ENCODE measurements at places on chromosomes 1 and 21. TPM values are rescaled to one million over a fixed set of nuclear protein-coding genes. Genes with fewer than 3 reads are reported as not detected.

Gene SYF2
- total RNA-seq = 34.3 TPM

Gene RIIAD1
- total RNA-seq = not detected

Gene IQGAP3
- total RNA-seq = 17.8 TPM

Gene CCDC27
- total RNA-seq = not detected

Gene SRRM1
- total RNA-seq = 37.8 TPM

Gene SPATA45
- total RNA-seq = not detected

Gene UMODL1
- total RNA-seq = not detected

Gene PKLR
- 0.04 TPM for total RNA-seq

Gene CD52
- not detected for total RNA-seq

Gene FPGT
- total RNA-seq = 6.7 TPM

Gene TNFRSF4
- not detected for total RNA-seq

Gene NUCKS1
- 105 TPM for total RNA-seq

Gene LRRC39
- 0.15 TPM for total RNA-seq

Gene B4GALT2
- total RNA-seq = 72.4 TPM

Gene GJA5
- total RNA-seq = not detected

Gene CSF3R
- total RNA-seq = not detected

Gene CFHR1
- 0.23 TPM for total RNA-seq

Gene CFHR3
- total RNA-seq = 0.14 TPM

Gene TMEM200B
- total RNA-seq = not detected

Gene B3GALT2
- total RNA-seq = not detected

Gene CACNA1S
- not detected for total RNA-seq

Gene WARS2
- total RNA-seq = 4.9 TPM

Gene PODN
- not detected for total RNA-seq

Gene BSND
- total RNA-seq = not detected

Gene RUNX3
- total RNA-seq = 5.7 TPM

Gene OR10J4
- not detected for total RNA-seq

Gene ZSWIM5
- 0.46 TPM for total RNA-seq

Gene SPRR3
- not detected for total RNA-seq

Gene EXTL1
- not detected for total RNA-seq

Gene ANKRD35
- total RNA-seq = 0.04 TPM

Gene NBPF4
- not detected for total RNA-seq

Gene RAB25
- not detected for total RNA-seq

Gene RYR2
- not detected for total RNA-seq
